ENCODE measurements at places on chromosomes 3 and 15.
A peak's percentile ranks its signal among the peaks of the same experiment; 100 is the strongest.

- DNase-seq: no peak
These were observed 348.4 kb upstream of the IL12A start for GRCh38 chr3:159640225-159640624.

- DNase-seq: no peak
These were observed 210.4 kb downstream of the TP63 start for GRCh38 chr3:189841473-189842205.

DNA sequence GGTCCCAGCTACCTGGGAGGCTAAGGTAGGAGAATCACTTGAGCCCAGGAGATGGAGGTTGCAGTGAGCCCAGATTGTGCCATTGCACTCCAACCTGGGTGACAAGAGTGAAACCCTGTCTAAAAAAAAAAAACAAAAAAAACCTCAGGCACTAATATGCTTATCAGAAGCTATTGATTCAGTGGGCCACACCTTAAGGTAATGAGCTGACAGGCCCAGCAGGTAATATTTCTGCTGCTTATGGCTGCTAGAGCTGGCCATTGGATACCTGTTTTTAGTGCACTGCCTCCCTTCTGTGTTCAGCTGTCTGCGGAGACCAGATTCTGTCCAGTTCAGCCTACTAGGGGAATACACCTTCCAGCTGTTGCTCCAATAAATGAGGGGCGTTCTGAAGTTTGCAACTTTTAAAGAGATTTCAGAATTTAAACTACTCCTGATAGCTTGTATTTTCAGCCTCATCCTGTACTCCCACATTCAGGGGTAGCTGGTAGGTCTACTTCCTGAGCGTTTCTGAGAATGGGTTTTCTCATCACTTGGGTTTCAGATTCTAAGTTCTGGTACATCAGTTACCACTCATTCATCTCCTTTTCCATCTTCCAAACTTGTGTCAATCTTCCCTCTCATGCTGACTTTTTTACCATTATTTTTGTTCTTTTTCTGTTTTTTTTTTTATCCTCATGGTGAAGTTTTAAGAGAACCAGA lies 69.0 kb downstream of the ATP11B start:
- DNase-seq: no peak

DNA sequence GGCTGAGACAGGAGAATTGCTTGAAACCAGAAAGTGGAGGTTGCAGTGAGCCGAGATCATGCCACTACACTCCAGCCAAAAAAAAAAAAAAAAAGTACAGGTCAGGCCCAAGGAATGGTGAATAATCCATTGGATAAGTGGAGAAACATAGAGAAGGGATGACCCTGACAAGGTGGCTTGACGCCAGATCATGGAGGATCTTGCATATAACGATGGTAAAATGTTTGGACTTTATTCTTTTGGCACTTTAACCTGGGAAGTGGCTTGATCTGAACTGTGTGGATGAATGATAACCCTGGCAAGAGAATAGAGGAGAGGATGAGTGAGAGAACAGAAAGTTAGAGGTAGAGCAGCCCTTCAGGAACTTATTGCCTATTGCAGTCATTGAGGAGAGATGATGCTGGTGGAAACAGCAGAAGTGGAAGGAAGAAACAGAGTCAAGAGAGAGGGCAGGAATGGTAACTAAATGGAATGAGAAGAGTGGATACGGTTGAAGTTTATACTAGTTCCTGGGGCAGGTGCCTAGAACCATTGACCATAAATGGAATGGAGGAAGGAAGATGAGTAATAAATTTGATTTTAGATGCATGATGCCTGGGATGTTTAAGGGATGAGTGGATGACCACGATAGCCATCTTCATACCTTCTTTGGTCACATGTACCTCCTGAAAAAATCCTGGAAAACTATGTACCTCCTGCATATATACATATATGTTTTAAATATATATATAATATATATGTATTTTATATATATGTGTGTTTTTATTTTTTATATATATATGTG lies 57.8 kb downstream of the BLM start:
- DNase-seq: no peak

- DNase-seq: no peak
These were observed 411.3 kb downstream of the GRM7 start for GRCh38 chr3:7272203-7272602.

DNA sequence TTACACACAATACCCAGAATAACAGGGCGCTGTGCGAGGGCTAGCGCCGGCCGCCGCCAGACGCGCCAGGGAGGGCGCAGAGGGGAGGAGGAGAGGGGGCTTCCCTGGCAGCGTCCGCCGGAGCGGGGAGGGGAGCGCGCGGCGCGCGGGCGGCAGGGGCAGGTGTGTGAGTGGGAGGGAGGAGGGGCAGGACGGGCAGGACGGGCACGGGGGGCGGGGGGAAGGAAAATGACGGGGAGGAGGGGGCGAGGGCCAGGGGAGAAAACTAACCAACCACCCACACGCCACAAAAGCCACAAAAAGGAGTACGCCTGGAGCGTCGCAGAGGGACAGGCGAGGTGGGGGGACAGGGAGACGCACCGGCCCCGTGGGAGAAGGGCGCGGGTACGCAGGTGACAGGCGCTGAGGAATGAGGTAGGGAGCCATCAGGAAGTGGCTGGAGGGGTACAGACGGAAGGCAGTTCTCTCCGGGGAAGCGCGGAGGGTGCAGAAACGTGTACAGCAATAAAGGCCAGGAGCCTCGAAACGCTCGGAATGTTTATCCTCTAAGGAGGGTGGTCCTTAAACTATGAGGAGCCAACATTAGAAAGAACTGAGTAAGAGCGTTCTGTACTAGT lies 610 bp upstream of the SATB1 start:
- peak; percentile 85 for DNase-seq

- no peak for DNase-seq
These were observed 45.6 kb downstream of the DCBLD2 start for GRCh38 chr3:98855806-98856400.

- no peak for DNase-seq
These were observed 107.2 kb downstream of the PYDC2 start for GRCh38 chr3:191568206-191568605.

Measured in CD8-positive, alpha-beta T cell (primary cell).